DMS153 (cell line): ENCODE measurements at places on chromosomes 5 and 9.
A peak's percentile ranks its signal among the peaks of the same experiment; 100 is the strongest.

- peak; percentile 77 for DNase-seq
These were observed 680 bp downstream of the GOLPH3 start for GRCh38 chr5:32173267-32174010.

DNA sequence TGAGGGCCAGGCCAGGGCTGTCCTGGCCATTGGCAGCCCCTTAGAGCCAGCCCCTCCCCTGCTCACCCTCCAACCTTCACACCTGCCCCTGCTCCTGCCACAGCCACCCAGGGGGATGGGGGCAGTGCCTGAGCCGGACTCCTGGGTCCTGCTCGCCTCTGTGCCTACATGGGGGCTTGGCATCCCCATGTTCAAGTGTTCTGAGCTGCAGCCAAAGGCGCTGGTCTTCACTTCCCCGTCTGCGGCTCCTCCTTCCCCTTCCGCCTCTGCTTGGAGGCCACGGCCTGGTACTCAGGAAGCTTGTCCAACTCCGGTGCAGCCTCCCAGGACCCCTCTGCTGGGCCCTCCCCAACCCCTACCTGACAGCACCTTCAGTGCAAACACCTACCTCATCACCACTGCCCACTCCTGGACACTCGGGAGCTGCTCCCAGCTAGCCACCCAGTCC is 2.3 kb upstream of the DNLZ start:
- no peak for DNase-seq

- no peak for DNase-seq
These were observed 278.1 kb downstream of the ICE1 start for GRCh38 chr5:5700549-5700948.

DNA sequence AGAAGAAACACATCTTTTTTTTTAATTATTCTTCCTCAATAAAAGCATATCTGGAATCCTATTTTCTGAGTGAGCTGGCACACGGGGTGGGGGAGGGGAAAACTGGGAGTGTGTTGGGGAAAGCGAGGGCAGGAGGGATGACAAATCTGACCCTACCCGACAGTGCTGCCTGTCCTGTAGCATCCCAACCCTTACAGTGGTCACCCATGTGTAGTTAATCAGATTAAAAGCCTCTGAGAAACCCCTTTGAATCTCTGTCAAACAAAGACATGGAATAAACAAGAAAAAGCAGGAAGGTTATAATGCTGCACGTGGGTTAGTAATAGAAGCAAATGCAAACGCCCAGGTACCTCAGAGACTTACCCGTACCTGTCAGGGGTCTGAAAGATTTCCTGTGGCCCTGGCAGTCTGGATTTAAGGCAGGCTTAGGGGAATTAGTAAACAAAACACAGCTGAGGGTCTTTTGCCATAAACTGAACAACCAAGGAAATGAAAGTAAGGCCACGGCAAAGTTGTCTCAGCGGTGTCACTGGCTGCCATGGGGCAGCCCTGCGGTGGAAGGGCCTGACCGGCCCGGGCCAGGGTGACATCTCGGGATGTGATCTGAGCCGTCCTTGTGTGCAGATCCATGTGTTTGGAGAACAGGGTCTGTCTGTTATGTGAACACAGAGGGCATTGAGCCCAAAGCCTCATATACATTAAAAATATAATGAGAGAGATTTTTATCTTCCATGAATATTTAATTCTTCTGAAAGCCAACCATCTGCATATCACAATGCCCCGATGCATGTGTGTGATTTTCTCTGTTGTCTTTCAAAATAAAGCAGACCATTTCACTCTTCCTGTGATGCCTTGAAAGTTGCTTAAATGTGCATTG is 308.2 kb downstream of the ZNF608 start:
- no peak for DNase-seq

DNA sequence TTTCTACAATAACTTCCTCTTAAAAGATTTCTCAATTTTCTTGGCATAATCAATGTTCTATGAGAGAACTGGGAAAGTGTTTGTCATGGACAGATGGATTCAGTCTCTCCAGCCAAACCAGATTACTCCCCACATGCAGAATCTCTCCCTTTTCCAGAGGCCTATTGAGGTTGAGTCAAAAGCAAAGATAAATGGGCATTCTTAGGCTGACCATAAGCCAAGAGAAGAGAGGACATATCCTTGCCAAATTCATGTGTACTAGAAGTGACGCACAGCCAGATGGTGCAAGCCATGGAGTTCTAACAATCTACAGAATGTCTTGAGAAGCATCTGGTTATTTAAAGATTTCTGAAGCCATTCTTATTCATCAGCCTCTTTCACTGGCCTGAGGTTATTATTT is 2115.0 kb downstream of the MAT2B start:
- DNase-seq, result no peak

DNA sequence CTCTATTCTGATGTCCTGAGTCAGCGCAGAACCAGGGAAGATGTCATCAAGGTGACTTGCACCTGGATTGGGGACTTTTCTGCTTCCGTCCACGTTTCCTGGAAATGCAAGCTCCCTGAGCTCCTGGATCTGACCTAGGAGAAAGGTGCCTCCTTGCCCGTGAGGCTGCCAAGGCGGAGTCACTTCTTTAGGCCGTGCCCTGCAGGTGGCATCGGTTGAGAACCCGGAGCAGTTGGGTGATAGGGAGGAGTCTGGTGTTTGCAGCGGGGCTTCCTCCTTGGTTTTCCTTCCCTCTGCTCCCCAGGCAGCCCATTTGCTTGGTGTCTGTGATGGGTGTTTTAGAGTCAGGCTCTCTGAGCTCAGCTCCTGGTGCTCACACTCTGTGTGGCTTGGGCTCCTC is 15.2 kb downstream of the NANS start:
- no peak for DNase-seq
